ENCODE measurements at places on chromosomes 2 and 18.

- no peak overlapping the region for H3K27ac ChIP-seq
- H3K27me3 ChIP-seq = no peaks in the 10 kb centered on the region
- H3K4me1 ChIP-seq = no peaks in the 10 kb centered on the region
Observed at GRCh38 chr18:48355276-48356115, 53.7 kb downstream of the ZBTB7C start.

DNA sequence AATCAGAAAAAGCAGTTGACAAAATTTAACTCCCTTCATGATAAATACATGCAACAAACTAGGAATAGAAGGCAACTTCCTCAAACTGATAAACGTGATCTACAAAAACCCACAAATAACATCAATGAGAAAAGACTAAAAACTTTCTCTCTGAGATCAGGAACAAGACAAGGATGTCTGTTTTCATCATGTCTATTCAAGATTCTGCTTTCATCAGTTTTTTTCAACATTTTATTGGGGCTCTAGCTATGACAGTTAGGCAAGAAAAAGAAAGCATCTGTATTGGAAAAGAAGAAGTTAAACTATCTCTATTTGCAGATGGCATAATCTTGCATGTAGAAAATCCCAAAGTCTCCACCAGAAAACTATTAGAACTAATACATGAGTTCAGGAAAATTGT, 12.3 kb upstream of the CHST10 start:
- no peaks in the 10 kb centered on the region for H3K4me1 ChIP-seq
- H3K36me3 ChIP-seq = no peaks in the 10 kb centered on the region
- no peak for DNase-seq

DNA sequence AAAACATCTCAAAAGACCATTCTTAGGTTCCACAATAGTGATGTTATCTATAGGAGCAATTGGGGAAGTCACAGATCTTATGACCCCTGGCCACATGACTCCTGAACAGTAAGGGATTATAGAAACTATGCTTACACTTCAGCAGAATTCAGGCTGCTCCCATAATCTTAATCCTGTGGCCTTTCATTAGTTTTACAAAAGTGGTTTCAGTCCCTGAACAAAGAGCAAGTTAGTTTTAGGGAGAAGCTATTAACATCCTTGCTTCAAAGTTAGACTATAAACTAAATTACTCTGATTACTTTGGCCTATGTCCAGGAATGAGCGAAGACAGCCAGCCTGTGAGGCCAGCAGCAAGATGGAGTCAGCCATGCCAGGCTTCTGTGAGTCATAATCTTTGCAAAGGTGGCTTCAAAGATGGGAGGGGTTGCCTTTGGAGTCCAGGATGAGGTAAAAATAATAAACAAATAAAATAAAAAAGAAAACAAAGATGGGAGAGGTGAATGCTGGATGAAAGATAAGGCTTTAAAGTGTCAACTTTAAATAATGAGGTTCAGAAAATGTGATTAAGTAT, 168.7 kb upstream of the NDUFV2 start:
- no peaks in the 10 kb centered on the region for H3K36me3 ChIP-seq
- no peak overlapping the region for H3K27ac ChIP-seq
- no peak overlapping the region for H3K4me3 ChIP-seq
- no peaks in the 10 kb centered on the region for H3K4me1 ChIP-seq
- no peaks in the 10 kb centered on the region for H3K27me3 ChIP-seq
- DNase-seq = no peak

GRCh38 chr2:230459216-230459615, 43.2 kb downstream of the SP100 start:
- no peak overlapping the region for H3K4me3 ChIP-seq
- H3K27ac ChIP-seq = no peak overlapping the region
- H3K4me1 ChIP-seq = peaks cover 4% of the 10 kb centered on the region
- H3K36me3 ChIP-seq = peaks cover 27% of the 10 kb centered on the region
- H3K27me3 ChIP-seq = no peaks in the 10 kb centered on the region

DNA sequence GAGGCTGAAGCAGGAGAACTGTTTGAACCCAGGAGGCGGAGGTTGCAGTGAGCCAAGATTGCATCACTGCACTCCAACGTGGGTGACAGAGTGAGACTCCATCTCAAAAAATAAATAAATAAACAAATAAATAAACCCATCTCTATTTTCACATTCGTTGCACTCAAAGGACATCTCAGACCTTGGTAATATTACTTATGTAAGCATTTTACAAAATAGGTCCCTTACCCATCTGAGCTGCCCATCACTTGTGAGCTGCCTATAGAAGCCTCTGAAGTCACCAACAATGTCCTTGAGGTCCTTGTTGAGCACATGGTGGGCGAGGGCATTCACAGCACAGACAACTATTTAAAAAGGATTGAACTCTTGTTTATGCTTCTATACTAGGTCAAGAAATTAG, 15.4 kb downstream of the ENOSF1 start:
- no peaks in the 10 kb centered on the region for H3K4me1 ChIP-seq
- DNase-seq = no peak
- no peak overlapping the region for H3K4me3 ChIP-seq

DNA sequence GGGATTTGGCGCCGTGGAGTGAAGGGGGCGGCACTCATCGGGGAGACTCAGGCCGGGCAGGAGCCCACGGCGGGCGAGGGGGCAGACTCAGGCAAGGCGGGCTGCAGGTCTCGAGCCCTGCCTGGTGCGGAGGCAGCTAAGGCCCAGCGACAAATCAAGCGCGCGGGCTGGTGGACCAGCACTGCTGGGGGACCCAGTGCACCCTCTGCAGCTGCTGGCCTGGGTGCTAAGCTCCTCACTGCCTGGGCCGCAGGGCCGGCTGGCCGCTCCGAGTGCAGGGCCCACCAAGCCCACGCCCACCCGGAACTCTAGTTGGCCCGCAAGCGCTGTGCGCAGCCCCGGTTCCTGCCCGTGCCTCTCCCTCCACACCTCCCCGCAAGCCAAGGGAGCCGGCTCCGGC, 26.2 kb upstream of the SPP2 start:
- no peak overlapping the region for H3K27ac ChIP-seq
- no peak for DNase-seq
- H3K36me3 ChIP-seq = no peaks in the 10 kb centered on the region
- no peaks in the 10 kb centered on the region for H3K27me3 ChIP-seq

Data from K562 (cell line).